ENCODE measurements at places on chromosomes 7 and 10. TPM values are rescaled to one million over a fixed set of nuclear protein-coding genes. Genes with fewer than 3 reads are reported as not detected.

The ZNF862 gene
- total RNA-seq: 3.9 TPM

The KAZALD1 gene
- 0.84 TPM for total RNA-seq

The SPDYE11 gene
- not detected for total RNA-seq

The TMEM176B gene
- total RNA-seq: 1.2 TPM

GRCh38 chr7:74174606-74175082 lies 488 bp downstream of the EIF4H start:
- DNase-seq: no peak

DNA sequence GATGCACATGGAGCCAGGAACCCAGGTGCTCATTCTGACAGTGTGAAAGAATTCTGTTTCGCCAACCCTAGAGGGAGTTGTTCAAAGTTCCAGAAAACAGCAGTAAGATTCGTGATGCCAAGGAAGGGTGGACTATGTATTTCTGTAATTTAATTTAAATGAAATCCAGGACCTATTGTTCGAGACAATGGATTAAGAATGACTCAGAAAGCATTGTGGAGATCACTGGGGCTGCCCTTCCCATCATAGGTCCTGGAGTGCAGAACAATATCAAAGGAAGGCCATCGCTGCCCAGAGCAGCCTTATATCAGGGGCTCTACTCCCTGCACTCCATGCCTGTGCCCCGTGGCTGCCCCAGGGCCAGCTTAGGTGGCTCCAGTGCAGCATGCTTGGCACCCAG lies 32.1 kb upstream of the CALD1 start:
- DNase-seq: no peak

- DNase-seq: no peak
These were observed 230.9 kb downstream of the BICC1 start for GRCh38 chr10:58743466-58744115.

DNA sequence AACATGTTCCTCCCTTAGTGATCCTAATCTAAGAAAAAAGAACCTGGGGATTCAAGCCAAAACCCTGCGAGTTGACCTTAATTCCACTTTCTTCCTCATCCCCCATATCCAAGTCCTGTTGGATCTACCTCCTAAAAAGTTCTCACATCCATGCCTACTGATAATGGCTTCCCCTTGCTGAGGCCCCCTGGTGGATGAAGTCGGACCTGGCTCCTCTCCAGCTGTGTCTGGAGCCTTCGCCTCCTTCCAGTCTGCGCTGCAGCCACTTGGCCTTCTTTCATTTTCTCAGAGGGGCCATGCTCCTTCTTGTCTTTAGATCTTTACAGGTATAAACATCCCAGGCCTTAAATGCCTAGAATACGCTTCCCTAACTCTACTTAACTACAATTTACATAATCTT lies 8.1 kb downstream of the PDE1C start:
- DNase-seq: no peak

DNA sequence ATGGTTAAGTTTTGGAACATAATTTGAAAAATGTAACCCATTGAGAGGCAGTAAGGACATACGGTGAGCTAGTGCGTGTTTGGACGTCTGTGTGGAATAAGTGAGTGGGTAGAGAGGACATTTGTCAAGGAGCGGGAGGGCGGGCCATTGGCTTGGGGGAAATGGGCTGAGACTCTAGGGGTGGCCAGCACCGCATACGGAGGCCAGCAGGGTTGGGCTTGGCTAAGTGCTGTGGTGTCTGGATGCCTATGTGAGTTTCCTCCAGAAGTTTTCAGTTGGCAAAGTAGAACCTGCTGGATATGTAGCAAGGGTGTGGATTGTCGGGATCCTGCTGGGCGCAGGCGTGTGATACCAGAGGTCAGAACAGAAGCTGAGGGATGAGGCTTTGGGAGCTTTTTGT lies 103.0 kb downstream of the TCF7L2 start:
- no peak for DNase-seq

DNA sequence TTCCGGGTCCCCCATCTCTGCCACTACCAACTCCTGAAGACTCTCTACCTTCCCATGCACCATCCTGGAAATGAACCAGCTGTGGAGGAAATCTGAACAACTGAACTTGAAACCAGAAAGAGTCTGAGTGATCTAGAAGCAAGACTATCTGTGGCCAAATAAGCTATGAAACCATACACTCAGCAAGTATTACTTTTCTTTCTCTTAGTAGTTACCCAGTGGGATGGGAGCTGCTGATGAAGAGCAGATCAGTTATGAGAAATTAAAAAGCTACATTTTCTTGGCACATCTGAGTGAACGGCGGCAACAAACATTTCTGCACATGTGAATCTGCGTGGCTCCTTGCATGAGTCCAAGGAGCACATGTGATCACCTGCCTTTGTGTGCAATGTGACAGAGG lies 31.6 kb upstream of the AGK start:
- no peak for DNase-seq
